ENCODE measurements at places on chromosomes 7 and 10. TPM values are rescaled to one million over a fixed set of nuclear protein-coding genes. Genes with fewer than 3 reads are reported as not detected.

DNA sequence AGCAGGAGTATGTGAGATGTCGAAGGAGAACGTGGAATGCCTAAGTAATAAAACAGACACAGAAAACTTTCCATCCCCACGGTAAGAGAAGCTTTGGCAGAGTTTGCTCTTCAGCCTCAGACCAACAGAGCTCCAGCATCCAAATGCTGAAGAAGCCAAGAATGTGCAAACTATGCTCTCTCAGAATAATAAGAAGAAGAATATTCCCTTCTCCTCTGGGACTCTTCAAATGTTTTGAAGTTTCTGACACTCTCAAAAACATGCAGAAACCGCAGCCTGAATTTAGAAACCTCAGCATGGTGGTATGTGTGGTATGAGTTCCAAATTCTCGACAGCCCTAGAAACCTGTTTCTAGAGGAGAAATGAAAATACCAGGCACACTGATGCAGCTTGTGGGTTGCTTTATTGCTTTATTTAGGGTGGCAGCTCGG lies 113.3 kb downstream of the KCNMA1 start:
- peak; percentile 90 for DNase-seq

DNA sequence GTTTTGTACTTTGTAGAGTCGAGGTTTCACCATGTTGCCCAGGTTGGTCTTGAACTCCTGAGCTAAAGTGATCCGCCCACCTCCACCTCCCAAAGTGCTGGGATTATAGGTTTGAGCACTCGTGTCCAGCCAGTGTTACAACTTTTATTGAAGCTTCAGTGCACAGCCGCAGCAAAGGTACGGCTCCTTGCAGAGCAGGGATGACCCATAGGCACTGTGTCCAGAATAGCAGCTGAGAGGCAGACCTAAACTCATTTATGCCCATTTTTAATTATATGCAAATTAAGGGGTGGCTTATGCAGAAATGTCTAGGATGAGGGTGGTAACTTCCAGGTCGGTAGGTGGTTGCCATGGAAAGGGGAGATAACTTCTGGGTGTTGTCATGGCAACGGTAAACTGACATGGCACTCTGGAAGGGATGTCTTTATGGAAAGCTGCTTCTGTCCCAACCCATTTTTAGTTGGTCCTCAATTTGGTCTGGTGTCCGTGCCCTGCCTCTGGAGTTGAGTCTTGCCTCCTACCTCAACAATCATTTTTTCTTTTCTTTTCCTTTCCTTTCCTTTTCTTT lies 22.7 kb downstream of the NYAP1 start:
- DNase-seq, result no peak

- DNase-seq, result no peak
Measured at GRCh38 chr7:156608173-156608478, 32.4 kb upstream of the RNF32 start.

DNA sequence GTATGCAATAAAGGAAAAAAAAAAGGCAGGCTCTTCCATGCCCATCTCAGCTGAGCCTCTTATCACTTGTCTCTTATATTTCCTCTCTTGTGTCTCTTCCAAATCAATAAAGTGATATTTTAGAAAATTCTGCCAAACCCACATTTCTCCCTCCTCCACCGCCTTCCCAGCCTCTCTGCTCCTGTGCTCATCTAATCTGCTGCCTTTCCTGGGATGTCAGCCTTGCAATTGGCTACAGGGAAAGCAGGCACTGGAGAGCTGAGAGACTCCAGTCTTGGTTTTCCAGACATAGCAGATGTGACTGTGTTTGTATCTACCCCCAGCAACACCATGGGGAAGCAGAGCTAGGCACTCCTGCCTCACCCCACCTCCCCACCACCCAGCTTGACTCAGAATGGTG lies 298.4 kb downstream of the KCNMA1 start:
- no peak for DNase-seq

- no peak for DNase-seq
Measured at GRCh38 chr7:40538281-40538680, 403.5 kb downstream of the SUGCT start.

DNA sequence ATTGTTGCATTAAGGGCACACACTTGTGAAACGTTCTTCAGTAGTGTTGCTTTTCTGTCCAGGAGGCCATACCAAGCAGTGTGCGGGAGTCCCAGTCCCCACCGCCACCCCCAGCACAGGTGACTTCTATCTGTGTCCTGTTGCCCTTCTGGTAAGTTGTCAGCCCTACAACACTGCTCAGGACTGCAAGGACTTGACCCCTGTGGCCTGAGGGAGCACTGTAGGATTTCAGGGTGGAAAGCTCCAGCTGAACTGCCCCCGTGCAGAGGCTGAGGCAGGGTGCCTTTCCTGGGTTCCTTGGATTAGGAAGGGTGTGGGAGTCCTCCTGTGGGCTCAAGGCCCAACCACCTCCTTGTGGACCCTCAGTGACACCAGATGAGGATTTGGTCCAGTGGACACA lies 26.8 kb upstream of the ZNF488 start:
- DNase-seq, result no peak

DNA sequence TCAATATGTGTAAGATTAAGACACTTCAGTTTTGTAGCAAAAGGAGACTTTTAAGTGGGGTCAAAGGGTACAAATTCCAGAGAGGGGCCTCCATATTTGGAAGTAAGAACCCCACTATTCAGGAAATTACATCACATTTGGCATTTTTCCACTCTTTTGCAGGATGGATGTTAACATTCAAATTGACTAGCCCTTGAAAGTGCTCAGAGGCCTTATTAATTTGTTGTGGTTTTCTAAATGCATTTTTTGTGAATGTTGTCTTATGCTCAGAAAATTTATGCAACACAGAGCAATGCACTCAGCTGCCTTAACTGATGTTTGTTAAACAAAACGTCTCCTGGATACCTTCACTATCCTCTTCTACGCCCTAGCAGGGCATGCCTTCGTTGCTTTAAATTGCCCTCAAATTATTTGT lies 50.9 kb upstream of the PDLIM1 start:
- no peak for DNase-seq

DNA sequence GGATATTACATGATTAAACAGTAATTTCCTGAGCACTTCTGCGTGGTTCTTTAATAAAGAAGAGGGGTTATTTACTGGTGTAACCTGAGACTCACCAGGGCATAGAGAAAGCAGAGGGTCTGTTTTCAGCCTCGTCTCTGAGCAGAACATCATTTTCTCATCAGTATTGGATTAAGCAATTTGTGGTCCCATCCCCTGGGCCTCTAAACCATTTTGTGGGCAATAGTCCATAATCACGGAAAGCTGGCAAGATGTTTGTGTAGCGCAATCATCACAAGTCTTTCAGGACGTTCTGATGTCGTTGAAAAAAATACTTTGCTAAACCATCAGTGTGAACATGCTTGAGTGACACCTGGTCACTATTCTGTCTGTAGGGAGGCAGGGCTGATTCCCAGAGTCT lies 37.1 kb upstream of the SEC61G start:
- no peak for DNase-seq

- no peak for DNase-seq
Measured at GRCh38 chr7:47331179-47331565, 250.7 kb downstream of the TNS3 start.

DNA sequence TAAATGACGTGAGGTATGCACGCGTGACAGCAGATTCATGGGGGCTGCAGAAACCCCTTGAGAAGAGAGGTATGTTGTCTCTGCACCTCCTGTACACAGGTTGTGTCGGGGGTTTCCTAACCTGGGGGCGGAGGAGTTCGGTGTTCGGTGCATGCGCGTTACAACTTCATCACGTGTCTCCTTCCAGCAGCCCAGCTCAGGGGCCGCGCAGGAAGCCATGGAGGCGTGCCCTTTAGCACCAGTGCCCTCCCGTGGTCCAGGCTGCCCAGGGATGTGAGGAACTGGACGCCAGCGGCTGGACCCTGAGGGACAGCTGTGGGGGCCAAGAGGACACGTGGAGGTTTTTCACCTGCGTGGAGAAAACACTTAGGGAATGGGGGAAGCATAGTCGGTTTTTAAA lies 186.4 kb downstream of the EBF3 start:
- DNase-seq, result no peak

DNA sequence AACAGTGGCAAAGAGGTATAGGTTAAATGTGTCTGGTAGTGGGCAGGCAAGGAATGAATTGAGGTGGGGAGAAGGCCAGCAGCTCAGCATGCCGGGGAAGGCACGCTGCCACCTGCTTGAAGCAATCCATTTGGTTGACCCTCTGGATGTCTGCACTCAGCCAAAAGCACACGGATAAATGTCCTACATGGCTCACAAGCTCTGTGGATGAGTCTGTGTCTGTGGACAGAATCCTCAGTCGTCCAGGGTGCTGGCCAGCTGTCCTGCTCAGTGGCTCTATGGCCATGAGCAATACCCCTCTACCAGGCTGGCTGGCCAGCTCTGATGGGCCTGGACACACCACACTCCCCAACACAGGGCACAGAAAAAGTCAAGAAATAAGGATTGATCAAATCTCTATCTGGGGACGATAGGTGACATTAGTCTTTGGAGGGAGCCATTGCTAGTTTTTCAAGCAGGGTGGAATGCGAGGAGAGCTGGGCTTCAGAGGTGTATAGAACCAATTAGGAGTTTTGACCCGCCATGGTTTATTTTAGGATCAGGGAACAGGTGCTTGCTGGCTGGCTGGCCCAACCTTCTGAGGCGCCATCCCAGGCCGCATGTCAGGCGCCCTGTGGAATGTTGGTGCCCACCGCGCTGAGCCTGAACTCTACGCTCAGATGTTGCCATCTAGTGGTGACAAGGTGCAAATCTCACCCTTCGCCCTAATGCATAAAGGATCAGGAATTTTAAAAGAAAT lies 493.4 kb downstream of the TNS3 start:
- DNase-seq, result peak; percentile 67

GRCh38 chr7:25964483-25964991 lies 187.5 kb upstream of the NFE2L3 start:
- DNase-seq, result no peak

DNA sequence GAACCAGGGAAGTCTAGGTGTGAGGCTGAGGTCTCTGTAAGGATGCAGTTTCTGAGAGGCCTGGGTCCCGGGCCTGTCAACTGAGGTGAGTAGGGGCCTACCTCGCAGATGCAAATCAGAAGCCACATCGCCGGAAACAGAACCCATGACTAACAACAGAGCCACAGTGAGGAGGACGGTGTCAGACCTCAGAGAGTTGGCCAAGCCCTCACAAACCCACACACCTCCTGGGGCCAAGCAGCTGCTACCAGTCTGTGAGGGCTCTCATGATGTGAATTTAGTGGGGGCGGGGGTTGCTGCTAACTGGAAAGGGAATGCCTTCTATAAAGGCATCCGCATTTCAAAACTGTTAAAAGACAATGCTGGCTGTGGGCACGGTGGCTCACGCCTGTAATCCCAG lies 103.0 kb downstream of the COBL start:
- DNase-seq, result no peak

GRCh38 chr10:103433858-103434257 lies 18.3 kb downstream of the CALHM2 start:
- no peak for DNase-seq

The PPP1R9A gene
- 15.0 TPM for total RNA-seq

The SRGN gene
- 153 TPM for total RNA-seq

The SYT15B gene
- 0.59 TPM for total RNA-seq

The OR6V1 gene
- not detected for total RNA-seq

The SPOCK2 gene
- 0.79 TPM for total RNA-seq

The ARL5B gene
- total RNA-seq, result 50.4 TPM

The KIAA1217 gene
- total RNA-seq, result 19.8 TPM

Measured in skin of body (tissue), 3 donors.